ENCODE measurements at places on chromosomes 1 and 21. TPM values are rescaled to one million over a fixed set of nuclear protein-coding genes. Genes with fewer than 3 reads are reported as not detected.

CYP4Z1 gene
- 0.20 TPM for polyA plus RNA-seq

MROH9 gene
- not detected for polyA plus RNA-seq

OR2L5 gene
- not detected for polyA plus RNA-seq

ELF3 gene
- 749 TPM for polyA plus RNA-seq

SLFNL1 gene
- 0.16 TPM for polyA plus RNA-seq

PIK3CD gene
- polyA plus RNA-seq: 3.2 TPM

TMCO4 gene
- 14.2 TPM for polyA plus RNA-seq

CHIA gene
- polyA plus RNA-seq: 0.06 TPM

Measured in esophagus (tissue), 2 donors.